Hypothalamus (tissue), 51 donors: ENCODE measurements at places on chromosomes 2 and 18.

DNA sequence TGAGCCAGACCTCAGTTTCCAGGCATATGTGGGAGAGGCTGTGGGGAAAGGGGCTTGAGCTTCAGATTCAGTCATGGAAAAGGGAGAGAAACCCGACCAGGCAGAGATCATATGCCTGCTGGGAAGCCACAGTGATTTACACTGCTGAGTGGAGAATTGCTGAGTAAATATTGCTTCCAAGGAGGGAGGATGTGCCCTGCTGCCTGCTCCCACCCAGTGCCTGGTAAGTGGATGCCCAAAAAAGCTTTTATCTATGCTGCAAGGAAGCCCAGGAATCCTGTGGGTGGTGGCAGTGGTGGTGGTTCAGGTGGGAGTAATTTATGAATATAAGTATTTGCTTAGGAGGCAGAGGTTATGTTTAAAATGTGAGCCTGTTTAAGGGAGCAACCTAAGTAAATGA is 39.5 kb downstream of the INO80C start:
- DNase-seq, result no peak

GRCh38 chr2:30862054-30862651 is 54.9 kb upstream of the CAPN13 start:
- peak; percentile 21 for DNase-seq

GRCh38 chr2:118255301-118255700 is 167.0 kb downstream of the INSIG2 start:
- no peak for DNase-seq

- DNase-seq, result no peak
Observed at GRCh38 chr2:24403832-24404212, 43.5 kb upstream of the ITSN2 start.

DNA sequence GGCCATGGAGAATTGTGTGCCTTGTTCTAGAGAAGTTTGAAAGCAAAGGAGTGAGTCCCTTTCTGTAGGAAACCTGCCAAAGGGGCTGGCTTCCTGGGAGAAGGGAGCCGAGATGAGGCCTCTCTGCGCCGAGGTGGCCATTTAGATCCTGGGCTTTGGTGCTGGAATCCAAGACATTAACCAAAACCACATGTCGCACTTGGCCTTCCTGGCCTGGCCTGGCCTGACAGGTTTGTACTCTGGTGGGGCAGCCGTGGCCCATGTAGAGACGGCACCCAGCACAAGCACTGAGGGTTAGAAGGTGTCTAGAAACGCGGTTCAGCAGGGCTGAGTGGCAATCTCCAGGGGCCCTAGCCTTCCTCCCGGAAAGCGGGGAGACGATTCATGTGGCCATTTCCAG is 7.1 kb downstream of the CNNM3 start:
- DNase-seq, result no peak

- DNase-seq, result no peak
Observed at GRCh38 chr18:7637269-7637668, 70.2 kb downstream of the PTPRM start.

- DNase-seq, result no peak
Observed at GRCh38 chr2:15901808-15902130, 38.6 kb upstream of the MYCN start.

DNA sequence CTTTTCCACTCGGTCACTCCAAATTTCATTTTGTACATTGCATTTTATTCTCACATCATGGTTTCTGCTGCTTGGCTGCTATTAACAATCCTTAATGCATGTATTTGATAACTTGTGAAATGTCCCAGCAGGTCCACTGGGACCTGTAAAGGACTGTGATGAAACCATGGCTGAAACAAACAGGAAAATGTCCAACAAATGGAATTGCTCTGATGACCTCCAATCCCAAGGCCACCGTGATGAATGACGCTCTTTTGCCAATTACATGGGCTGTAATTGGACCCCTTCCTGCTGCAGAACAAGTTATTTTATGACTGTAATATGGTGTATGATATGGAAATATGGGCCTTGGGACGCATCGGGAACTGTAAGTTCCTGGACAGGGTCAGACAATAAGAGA is 224.2 kb upstream of the CXCR4 start:
- no peak for DNase-seq

- no peak for DNase-seq
Observed at GRCh38 chr18:54100920-54101470, 123.5 kb downstream of the MBD2 start.

DNA sequence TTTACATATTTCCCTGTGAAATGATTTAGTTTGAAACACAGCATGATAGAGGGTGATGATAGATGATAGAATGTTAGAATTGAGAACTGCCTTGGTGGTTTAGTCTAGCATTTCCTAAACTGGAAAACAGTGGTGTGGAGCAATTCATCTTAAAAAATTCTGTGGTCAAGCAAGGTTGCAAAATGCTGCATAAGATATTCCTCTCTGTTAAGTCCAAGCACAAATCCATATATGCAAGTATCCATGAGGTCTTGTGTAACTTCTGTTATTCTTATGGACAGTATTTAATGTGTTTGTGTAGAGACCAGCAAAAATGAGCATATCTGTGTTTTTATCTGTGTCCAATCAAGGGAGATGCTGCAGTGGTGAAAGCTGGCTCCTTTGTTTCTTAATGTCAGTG is 30.0 kb downstream of the CPS1 start:
- no peak for DNase-seq

DNA sequence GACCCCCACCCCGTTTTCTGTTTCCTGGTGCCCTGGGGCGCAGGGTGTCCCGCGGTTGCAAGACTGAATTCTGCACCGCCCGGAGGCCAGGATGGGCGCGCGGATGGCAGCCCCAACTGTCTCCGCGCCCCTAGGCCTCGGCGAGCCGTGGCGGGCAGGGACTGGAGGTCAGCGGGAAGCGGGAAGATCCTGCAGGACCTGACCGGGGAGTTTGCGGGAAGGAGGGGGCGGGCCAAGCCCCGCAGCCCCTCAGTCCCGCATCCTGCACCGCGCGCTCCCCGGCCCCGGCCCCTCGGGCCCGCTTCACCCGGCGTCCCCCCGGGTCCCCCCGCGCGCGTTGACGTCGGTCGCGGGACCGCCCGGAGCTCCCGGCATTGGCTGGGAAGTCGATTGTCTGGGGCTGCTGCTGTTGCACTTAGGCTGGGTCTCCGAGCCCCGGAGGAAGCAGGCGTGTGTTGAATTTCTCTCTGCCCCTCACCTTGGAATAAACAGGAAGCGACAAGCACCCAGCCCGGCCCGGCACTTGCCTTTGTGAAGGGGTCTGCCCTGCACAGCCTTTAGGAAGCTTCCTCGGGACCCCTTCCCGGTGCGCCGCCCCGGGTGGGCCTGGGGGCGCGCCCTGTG is at the start of gene LDLRAD4:
LDLRAD4 (plus strand) TSS at position 393 of the 624 bp plus-strand sequence.
- no peak for DNase-seq
